HFF-Myc (cell line): ENCODE measurements at places on chromosomes 4 and X.

DNA sequence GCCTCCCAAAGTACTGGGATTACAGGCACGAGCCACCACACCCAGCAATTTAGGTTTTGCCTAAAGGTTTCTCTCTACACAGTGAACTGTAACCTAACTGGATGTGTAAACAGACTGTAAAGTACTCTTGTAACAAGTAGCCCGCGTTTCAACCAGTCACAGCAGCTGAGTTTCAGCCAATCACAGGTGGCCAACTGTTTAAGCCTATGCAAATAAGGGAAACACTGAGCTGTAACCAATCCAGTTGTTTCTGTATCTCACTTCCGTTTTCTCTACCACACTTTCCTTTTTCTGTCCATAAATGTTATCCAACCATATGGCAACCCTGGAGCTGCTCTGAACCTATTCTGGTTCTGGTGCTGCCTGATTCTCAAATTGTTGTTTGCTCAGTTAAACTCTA, 59.9 kb downstream of the DIPK2B start:
- no peak for DNase-seq

- no peak for DNase-seq
These were observed at the start of gene TASL for GRCh38 chrX:30577362-30577991. Gene TASL (minus strand): TSS chrX:30577766. CDS start chrX:30560355, 17,411 bp downstream.

- no peak for DNase-seq
These were observed 6.4 kb upstream of the SCML2 start for GRCh38 chrX:18360867-18361266.

DNA sequence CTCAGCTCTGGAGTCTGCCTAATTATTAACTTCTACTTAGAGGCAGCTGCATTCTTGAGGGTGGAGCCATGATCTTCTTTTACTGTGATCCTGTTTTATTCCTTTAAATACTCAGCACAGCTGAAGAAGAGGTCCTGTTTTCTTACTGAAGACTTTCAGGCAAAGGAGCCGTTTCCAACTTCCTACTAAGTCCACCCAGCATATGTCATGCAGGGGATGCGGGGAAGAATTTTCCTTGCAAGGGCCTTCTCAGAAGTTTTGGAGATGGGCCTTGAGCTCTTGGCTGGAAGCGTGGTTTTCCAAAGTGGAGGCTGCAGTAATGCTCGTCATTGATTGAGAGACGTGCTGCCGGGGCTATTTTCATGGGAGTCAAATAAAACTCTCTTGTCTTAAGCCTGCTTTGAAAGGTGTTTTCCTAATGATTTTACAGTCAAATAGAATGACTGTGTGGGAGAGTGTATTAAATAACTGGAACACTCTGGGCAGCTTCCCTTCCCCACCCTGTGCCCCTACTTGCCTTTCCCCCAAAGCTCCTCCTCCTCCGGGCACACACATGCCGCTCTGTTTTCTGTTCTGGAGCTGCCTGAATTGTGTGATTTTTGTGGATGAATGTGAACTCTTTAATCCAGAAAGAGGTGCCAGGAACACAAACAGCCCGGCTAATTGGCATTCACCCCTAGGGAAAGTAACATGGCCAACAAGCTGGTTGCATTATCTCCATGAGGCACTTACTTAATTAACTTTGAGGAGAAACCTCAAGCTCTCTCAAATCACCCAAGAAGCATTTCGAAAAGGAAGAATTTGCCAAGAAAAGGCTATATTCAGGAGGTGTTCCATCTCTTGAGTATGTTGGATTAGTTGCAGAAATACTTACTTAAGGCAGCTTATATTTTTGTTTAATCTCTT, 28.1 kb downstream of the FGF2 start:
- DNase-seq: no peak

- no peak for DNase-seq
These were observed 16.2 kb downstream of the NOP14 start for GRCh38 chr4:2946812-2947600.
